Activated effector memory CD4-positive, alpha-beta T cell treated with Interleukin-2 at 50 U/mL for 16 hours (primary cell): ENCODE measurements at places on chromosomes 13 and 19.

DNA sequence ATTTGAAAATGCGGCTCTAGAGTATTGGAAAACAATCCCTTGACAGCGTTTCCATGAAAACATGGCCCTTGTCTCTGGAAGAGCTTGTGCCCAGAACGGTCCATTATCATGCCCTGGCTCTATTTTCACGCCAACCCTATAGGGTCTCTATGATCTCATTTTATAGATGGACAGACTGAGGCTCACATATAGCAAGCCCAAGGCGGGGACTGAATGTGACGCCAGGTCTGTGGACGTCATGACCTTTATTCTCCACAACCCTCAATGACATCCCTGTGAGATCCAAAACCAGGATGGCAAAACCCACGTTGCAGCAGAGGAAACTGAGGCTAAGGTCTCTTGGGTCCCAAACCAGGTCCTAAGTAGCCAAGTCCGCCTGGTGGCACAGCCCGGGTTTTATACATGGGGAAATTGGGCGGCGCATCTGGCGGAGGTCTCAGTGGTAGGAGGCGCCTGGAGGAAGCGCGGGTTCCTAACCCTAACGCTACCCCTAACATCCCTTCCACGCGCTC is 425 bp upstream of the COLGALT1 start:
- no peak for DNase-seq

GRCh38 chr19:55118401-55118991 is 1.1 kb upstream of the PPP1R12C start:
- no peak for DNase-seq

GRCh38 chr13:58134012-58134411 is 502.5 kb downstream of the PCDH17 start:
- DNase-seq = no peak

DNA sequence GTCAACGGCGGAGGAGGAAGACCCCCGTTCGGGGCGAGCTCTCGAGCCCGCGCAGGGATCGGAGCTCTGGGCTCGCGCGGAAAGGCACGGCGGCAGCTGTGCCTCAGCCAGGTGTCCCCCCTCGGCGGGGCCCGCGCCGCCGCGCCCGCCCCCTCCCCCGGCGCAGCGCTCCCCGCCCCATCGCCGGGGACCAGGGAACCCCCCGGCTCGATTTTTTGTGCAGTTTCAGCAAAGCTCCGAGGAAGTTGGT is 110.0 kb downstream of the KCNRG start:
- DNase-seq = no peak

DNA sequence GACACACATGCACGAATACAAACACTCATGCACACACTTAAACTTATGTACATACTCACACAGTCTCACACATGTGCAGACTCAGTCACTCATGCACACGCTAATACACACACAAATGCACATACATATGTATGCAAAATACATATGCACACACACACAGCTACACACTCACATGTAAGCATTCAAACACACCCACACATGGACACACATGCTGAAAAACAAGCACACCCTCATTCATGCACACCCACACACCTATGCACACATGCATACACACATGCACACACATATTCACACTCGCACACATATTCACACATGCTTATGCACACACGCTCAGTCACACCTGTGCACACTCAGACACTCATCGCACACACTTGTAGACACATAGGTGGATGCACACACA is 9.3 kb downstream of the MUC16 start:
- DNase-seq = no peak

DNA sequence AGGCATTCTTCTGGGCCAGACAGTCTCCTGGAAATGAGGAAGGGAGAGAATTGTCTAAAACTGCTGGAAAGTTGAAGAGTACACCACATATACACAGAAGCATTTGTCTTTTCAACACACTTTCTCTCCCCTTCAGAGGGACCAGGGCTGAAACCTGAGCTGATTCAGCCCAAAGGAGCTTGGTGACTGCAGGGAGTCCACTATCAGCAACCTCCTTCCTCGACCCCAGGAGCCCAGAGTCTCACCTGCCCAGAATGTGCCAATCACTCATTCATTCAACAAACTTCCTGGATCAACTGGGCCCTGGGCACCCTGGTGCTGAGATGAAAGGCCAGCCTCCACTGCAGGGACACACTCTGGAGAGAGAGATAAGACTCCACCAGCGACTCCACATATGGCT is 128.9 kb upstream of the VSTM2B start:
- no peak for DNase-seq

DNA sequence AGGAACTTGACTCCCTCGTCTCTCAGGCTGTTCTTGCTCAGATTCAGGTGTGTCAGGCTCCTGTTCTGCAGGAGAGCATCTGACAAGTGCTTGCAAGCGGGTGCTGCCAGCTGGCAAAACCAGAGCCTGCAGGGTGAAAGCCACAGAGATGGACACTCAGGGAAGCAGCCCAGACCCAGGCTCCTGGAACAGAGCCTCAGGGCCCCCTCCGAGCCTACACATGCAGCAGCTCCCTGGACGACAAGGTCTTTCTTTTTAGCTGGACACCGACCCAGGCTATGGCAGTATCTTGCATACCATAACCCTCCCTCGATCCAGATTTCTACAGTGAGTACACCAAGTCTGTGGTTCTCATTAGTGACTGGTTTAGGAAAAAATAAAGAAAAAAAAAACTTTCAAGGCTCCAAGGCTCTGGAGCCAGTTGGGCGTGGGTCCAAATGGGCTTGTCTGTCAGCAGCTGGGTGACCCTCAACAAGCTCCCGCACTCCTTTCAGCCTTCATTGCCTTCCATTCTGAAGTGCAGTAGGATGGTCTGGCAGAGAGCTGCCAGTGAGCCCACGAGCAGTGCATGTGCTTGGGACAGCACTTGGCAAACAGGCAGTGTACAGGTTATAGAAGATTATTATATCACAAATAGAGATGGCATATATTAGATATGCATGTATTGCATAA is 29.9 kb downstream of the NLRP13 start:
- DNase-seq = no peak

GRCh38 chr19:45406226-45407090 is at the start of gene POLR1G:
POLR1G (plus strand) TSS chr19:45406644; CDS start chr19:45406697, 53 bp downstream.
- peak; percentile 72 for DNase-seq
